ENCODE measurements at places on chromosomes 2 and 18.

DNA sequence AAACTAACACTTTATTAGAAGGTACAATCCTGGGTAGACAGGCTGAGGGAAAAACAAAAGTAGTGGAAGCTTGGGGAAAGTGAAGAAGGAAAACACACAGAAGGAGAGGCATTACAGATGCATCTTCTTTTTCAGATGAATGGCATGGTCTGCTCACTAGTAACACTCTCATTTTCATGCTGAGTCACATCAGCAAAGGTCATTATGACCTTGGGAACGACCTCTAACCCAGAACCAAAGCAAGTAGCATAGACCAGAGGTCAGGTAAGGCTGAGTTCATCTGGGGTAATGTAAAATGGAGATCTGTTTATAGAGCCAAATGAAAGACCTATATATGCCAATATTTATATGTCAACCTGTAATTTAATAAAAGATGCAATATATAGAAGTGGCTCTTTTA, 294.4 kb upstream of the LRRTM4 start:
- no peak for DNase-seq

- no peak for DNase-seq
Observed at GRCh38 chr2:220033546-220033945, 406.1 kb downstream of the SLC4A3 start.

DNA sequence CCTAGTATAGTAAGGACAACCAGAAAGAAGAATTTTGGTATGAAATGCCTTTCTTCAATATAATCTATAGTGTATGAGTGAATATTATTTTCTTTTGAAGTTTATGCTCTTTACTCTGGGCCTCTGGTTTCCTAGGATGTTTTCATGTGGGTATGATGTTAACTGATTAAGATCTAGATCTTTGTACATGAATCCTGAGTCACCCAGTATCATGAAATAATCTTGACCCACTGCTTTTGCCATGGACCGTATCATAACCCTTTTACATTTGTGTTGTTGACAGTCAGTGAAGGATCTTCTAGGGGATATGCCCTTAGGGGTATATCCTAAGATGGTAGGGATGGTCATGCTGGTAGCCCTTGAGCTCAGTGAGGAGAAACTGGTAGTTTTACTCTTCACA, 100.3 kb downstream of the RAB3GAP1 start:
- no peak for DNase-seq

DNA sequence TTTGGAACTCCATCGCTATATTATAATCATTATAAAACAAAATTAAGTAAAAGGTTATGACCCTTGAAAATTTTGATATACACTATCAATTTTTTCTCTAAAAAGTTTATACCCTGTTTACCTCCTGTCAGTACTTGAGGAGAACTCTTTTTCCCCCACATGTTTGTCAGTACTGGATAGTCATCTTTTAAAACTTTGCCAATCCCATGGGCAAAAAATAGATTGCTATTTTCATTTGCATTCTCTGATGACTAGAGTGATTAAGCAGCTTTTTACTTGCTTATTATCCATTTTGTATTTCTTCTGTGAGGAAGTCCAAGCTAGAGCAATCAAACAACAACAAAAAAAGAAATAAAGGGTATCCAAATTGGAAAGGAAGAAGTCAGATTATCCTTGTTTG, 76.4 kb downstream of the DGKD start:
- no peak for DNase-seq

DNA sequence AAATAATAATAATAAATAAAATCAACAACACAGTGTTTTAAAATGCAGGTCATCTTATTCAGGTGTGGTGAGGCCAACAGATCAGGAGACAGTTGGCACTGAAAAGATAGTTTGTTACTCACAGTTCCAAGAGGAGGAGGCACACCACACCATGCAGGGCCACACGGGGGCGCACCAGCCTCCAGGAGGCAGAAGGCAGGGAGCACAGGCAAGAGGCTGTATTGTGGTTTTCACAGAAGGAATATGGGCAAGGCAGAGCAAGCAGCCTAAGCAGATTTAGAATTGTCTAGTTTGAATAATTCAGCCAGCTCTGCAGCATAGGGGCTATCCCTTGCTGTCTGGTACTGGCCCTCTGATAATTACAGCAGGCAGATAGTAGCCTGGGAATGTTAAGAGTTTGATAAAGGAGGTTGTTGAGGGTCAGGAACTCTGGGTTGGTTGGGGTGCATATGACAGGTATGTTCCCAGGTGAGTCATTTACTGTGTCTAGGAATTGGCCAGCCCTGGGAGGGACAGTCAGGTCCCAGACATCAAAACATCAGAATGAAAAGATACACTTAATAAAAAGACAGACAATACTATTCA, 31.3 kb downstream of the KIAA2012 start:
- DNase-seq, result no peak

GRCh38 chr2:21052044-21052443, 8.2 kb upstream of the APOB start:
- no peak for DNase-seq

DNA sequence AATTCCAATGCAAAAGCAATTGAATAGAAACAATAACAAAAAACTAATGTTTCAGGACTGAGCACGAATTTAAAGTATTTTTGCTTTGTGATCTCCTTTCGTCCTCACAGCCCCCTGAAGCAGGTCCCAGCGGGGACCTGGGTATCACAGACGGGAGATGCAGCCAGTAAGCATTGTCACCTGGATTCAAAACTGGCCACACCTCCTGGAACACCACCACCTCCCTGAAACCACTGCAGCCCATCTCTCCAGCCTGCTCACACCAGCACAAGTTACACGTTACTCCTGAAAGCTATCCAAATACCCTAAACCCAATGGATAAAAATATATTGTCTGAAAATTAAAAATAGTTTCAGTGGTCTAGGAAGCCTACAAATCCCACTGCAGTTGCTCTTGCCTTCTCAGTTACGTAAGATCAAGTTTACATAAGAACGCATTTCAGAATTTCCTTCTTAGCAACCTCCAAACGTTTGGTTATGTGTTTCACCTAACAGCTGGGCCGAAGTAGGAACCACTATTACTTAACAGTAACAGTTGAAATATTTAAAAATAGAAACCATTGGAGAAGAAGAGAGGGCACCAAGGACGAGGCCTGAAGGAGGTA, 178.0 kb downstream of the HDAC4 start:
- no peak for DNase-seq

- no peak for DNase-seq
Observed at GRCh38 chr2:238254095-238254723, 14.4 kb upstream of the HES6 start.

DNA sequence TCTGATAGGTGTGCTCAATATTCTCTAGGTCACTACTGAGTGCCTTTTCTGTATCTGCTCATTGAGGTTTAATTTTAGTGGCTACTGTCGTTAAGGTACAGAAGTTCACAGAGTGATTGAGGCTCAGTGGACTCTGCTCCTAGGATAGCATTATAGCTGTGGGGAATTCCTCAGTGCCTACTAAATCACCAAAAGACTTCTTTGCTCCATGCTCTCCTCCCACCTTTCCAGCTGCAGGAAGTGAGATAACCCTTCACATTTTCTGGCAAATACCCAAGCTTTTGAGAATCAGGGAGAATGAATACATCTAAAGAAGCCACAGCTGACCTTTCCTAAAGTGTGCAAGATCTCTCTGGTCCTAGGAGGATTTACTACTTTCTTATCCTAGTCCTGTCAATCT, 95.2 kb upstream of the FSIP2 start:
- DNase-seq, result no peak

DNA sequence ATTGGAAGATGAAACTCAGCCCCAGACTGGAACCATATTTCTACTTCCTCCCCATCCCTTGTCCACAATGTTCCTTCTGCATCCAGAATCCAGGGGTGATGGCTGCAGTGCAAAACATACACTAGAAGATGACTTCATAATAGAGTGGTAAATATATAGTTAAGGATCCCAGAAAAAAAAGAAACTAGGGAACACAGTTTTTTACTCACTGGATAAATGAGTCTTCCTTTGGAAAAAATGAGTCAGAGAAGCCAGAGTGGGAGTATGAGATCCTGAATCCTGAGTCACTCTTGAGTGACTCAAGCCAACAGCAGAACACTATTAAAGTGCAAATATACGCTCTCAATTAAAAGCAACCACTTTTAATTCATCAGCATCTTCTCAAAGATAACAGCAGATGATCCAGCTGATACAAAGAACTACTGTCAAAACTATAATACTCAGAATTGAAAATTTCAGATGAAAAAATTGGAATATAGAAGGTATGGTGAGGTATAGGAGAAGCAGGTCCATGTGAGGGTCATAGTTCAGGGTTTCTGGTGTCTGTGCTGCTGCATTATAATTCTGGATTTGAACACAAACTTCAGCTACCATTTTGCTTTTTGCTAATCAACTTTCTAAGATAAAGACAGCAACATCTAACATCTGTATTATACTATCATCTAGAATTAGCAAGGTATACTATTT, 987.2 kb upstream of the CDH2 start:
- DNase-seq, result no peak

Measured in stimulated activated CD8-positive, alpha-beta memory T cell treated with anti-CD3 and anti-CD28 coated beads, Interleukin-4, amount 100 ng/mL, for 1 hour (primary cell).